ENCODE measurements at places on chromosomes 3 and 15.
A peak's percentile ranks its signal among the peaks of the same experiment; 100 is the strongest.

DNA sequence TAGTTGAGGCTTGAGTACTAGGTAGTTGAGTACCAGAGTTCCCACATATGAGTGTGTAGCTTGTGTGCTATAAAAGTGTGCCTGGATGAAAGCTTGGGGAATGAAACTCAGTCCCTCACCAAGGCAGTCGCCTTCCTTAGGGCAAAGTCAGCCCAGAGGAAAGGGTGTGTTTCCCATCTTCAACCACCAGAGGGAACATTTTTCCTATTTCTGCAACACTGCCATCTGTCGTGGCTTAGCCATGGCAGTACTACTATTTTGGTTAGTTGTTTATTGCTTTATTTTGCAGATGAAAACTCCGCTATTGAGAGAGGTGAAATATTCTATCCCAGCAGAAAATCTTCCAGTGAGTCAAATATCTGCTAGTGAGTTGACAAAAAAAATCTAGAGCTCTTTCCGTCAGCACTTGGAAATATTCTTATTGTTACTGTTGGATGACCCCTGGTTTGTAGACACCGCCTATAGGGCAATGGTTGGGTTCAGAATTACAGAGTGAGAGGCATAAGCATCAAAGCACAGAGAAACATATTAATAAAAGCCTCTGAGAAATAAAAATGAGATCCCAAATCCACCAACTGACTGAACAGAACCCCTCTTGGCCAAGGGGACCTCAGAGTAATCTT is 239.9 kb downstream of the CPNE4 start:
- DNase-seq: peak; percentile 41

- no peak for DNase-seq
These were observed 29.7 kb upstream of the PDCD6IP start for GRCh38 chr3:33768578-33769330.

GRCh38 chr3:170144437-170144843 is 37.1 kb downstream of the PHC3 start:
- DNase-seq: peak; percentile 22

GRCh38 chr15:58070801-58071418 is 5.4 kb upstream of the ALDH1A2 start:
- DNase-seq: peak; percentile 31

GRCh38 chr3:30643763-30644462 is 37.5 kb downstream of the TGFBR2 start:
- peak; percentile 84 for DNase-seq

DNA sequence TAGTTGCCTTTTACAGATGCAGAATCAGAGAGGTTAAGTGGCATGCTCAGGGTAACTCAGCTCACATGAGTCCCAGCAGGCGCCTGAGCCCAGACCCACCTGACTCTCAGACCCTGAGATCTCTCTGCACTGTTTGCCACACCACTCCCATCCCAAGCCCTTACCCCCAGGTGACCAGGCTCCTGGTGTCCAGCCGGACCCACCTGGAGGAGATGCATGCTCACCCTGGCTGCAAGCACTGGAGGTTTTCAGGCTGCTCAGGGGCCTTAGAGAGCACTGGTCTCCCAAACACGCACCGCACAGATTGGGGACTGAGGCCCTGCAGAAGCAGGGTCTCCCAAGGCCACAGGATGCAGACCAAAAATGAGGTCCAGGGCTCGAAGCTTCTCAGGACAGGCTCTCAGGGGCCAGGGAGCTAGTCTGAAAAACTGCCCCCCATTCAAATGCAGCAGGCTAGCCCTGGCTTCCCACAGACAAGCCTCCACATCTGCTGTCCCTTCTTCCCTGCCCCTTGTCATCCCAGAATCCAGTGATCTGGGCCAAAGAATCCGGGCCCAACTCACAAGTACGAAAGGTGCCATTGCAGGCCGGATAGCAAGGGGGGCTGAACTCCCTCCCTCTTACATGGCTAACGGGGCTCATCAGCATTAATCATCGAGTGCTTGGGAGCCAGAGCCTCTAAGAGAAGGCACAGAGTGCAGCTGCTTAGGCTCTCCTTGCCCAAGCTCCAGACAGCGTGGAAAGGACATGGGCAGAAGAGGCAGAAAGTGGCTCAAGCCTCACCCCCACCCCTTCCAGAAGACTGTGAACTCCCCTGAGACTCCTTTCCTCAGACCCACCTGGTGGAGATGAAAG is 90.2 kb upstream of the PRR20G start:
- no peak for DNase-seq

- DNase-seq: no peak
These were observed at the start of gene IL5RA for GRCh38 chr3:3110299-3110630. Gene IL5RA (minus strand): TSS chr3:3110374. CDS start chr3:3104984, 5,390 bp downstream.

DNA sequence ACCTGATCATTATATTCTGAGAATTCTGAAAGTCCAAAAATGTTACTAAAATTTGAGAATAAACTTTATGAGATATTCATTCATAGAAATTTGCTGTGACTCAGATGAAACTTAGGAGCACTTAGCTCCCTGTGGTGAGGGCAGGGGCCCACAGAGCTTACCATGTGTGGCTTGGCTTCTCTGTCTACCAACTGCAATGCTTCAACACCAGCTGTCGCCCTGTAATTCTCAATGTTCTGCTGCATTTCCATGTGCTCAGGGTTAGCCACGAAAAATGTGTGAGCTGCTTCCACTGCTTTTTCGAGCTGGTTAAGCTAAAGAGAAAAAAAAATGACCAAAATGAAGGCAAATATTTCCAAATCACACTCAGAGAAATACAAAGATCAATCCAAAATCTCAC is 125.6 kb downstream of the P3H2 start:
- DNase-seq: no peak

DNA sequence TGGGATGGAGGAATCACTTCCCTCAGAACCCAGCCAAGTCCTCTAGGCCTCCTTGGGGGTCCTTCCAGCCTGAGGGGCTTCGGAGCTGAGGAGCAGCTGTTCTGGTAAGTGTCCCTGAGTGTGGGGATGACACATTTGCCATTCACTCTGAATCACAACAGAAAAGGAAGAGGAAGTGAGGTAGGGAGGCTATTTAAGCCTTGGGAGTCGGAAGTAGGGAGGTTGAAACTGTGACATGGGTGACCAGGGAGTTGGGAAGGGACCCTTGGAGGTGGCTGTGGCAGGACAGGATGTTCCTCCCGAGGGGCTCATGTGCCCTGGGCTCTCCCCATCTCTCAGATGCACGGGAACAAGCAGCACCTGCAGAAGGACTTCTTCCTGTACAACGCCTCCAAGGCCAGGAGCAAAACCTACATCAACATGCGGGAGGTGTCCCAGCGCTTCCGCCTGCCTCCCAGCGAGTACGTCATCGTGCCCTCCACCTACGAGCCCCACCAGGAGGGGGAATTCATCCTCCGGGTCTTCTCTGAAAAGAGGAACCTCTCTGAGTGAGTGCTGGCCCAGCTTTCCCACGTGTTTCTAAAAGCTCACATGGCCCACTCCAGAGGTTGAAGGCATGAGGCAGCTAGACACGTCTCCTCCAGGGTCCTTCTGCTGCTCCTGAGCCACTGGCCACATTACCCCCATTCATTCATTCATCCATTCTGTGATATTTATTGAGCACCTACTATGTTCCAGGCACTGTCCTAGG is 43.3 kb downstream of the CAPN3 start:
- no peak for DNase-seq

DNA sequence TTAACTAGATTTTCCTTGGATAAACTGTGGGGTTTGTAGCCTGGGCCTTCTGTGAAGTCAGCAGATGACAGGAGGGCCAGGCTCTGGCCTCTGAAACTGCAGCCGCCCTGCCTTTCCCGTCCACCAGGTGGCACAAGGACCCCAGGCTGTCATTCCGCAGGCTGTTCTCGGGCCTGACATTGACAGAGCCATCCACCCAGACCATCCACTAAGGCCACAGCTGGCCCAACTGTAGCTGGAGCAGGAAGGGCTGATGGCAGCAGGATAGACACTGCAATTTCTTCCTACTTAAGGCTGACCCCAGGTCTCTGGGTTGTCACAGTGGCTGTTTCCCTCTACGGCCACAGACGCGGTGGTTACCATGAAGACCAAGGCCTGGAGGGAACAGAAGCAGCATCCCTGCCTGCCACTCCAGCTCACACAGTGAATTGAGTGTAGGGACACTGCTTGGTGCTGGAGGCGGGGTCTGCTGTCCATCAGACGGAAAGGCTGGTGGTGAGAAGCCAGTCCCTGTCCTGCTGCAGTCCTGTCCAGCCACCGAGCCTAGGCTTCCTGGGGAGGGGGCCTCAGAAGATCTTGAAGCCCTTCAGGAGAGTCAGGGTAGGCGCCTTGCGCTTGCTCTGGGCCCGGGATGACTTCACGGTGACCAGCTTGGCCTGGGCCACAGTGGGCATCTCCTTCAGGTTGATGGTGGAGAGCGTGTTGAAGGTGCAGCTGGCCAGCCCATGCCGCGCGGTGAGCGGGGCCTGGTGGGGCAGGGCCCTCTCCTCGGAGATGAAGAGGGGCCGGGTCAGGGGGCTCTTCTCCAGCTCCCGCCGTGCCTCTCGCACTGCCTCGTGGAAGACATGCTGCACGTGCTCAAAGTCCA is 9.4 kb downstream of the SLC51B start:
- peak; percentile 70 for DNase-seq

DNA sequence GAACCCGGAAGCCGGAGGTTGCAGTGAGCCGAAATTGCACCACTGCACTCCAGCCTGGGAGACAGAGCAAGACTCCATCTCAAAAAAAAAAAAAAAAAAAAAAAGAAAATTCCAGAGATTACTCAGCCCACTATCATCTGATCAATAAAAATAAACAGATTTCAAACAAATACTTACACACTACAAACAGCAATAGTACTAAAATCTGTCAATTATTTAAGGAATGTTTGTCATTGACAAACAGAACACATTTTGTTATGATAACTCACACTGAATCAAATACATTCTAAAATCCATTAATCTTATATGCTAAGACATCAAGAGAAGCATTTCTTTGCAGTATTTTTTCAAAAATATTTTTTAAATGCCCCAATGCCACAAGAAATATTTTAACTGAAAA is 7.6 kb downstream of the MYO9A start:
- DNase-seq: no peak

DNA sequence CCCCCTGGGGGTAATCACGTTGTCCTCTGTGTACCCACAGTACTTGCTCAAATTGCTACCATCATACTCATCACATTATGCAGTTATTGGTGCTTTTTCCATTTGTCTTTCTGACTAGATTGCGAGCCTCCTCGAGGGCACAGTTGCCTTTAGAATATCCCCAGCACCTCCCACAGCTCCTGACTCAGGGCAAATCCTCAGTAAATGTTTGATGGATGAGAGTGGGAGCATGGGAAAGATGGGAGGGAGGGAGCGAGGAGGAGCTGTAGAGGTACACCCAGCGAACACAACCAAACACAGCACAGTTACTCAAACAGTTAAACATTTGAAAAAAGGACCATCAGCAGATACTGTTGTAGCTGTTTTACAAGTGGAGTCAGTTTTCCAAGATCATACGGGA is 27.9 kb downstream of the SIDT1 start:
- no peak for DNase-seq

GRCh38 chr3:4655145-4656045 is 162.2 kb downstream of the ITPR1 start:
- no peak for DNase-seq

- no peak for DNase-seq
These were observed 73.6 kb downstream of the SPSB4 start for GRCh38 chr3:141124715-141125114.

DNA sequence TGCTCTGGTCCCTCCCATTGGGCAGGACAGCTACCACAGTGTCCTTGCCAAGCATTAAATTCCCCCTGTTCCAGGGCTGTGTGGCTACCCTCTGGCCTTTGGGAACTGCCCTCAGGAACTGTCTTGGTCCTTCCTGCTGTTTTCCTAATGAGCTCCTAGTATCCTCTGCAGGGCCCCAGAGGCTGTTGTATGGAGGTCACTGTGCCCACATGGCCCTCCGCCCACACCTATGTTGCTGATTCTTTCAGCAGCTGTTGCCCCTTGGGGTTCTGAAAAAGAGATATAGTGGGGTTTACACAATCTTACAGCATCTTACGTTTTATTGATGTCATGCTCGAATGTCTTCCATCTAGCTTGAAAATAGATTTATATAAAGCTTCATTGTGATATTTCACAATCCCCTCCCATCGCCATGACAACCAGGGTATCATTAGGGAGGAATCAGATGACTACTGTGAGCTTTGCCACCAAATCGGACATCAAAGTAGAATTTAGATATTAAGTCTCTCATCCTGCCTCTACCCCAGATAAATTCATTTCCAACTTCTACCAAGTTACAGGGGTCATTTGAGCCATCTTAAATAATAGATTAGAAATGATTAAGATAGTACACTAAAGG is 97.1 kb upstream of the NR2E3 start:
- DNase-seq: no peak

DNA sequence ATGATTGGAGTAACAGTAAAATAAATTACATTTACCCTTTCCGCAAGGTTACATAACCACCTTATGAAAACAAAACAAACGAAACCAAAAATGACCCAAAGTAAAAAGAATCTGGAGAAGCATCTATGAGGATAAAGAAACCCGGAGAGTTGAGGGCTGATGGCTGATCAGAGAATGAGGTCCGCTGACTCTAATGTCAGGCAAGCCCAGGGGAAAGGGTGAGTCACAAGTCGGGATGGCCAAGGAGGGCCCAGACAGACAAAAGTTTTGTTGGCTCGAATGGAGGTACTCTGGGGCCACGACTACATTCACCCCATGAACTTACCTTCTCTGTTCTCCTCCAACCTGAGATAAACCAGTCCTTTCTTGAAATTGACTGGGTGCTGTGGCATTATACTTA is 95.7 kb downstream of the RORA start:
- no peak for DNase-seq

DNA sequence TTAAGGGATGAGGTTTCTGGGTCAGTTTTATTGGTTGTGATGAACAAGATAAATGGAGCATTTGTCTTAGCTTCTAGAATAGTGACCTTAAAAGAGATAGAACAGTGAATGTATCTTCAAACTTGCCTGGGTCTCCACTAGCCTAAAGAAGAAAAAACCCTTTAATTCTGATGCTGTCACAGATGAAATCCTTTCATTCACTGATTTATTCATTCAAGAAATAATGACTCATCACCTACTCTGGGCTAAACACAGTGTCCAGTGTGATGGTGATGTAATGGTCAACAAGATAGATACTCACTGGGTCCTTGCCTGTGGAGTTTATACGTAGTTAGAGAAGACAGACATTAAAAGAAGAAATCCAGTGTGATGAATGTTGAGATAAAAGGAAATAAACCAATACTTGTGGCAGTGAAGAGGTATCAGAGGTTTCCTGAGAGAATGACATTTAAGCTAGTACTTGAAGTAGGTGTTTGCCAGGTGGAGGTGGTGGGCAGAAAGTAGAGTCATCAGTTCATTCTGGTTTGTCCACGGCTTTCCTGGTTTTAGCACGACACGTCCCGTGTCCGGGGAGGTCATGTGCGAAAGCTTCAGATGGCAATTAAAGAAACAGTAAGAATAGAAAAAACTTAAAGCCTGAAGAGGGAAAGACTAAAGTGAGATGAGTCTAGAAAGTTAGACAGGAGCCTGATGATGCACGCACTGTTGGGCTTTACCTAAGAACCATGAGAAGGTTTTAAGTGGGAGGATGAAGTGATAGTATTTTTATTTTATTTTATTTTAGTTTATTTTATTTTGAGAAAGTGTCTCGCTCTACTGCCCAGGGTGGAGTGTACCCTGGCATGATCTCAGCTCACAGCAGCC is 18.5 kb downstream of the PAK2 start:
- no peak for DNase-seq
